ENCODE measurements at places on chromosomes 4 and X. TPM values are rescaled to one million over a fixed set of nuclear protein-coding genes. Genes with fewer than 3 reads are reported as not detected.

The PRR32 gene
- not detected for total RNA-seq

GRCh38 chr4:138757432-138757831 is 258.1 kb upstream of the NOCT start:
- no peak overlapping the region for H3K27ac ChIP-seq
- no peaks in the 10 kb centered on the region for H3K4me1 ChIP-seq
- no peak for DNase-seq
- H3K36me3 ChIP-seq, result no peaks in the 10 kb centered on the region
- H3K4me3 ChIP-seq, result no peak overlapping the region
- H3K27me3 ChIP-seq, result no peaks in the 10 kb centered on the region

- peaks cover 5% of the 10 kb centered on the region for H3K4me1 ChIP-seq
- no peaks in the 10 kb centered on the region for H3K27me3 ChIP-seq
- H3K4me3 ChIP-seq, result no peak overlapping the region
- DNase-seq, result no peak
Observed at GRCh38 chr4:80165855-80166254, 31.4 kb upstream of the PRDM8 start.

DNA sequence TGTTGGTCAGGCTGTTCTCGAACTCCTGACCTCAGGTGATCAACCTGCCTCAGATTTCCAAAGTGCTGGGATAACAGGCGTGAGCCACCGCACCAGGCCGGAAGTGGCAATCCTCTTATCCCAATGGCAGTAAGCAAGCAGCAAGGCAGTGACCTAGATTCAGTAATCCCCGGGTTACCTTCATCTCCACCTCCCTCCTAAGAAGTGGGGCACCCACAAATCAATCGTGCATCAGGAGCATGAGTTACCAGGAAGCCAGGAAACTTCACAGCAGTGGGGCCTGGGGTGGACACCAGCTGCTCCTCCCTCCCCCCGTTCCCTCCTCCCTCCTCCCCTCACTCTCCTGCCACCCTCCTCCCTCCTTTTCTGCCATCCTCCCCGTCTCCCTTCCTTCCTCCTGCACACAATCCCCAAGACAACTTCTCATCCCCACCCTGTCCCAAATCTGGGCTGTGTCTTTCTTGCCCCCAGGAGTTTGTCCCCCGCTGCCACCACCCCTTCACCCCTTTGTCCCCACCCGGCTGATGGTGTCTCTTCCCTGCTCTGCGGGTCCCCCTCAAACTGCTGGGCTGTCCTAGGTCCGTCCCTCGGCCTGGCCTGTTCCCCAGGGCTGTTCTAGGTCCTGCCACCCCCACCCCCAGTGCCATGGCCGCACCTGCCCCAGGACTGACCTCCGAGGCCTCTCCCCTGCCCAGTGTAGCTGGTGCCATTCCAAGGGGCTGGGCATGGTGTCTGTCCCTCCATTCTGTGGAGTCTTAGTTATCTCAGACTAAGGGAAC is 2.2 kb downstream of the PDE6B start:
- no peaks in the 10 kb centered on the region for H3K4me1 ChIP-seq
- no peaks in the 10 kb centered on the region for H3K36me3 ChIP-seq
- H3K27ac ChIP-seq, result no peak overlapping the region
- no peaks in the 10 kb centered on the region for H3K27me3 ChIP-seq
- DNase-seq, result no peak

DNA sequence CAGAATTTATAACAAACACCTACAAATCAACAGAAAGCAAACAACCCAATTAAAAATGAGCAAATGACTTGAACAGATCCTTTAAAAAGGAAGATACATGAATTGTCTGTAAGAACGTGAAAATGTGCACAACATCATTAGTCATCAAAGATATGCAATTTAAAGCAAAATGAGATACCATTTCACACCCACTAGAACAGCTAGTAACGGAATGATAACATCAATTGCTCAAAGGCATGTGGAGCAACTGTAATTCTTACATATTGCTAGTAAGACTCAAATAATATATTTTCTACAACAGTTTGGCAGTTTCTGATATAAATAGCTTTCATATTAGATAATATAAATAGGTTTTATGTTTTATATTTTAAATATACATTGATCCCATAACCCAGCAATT is 82.5 kb downstream of the LCORL start:
- H3K27ac ChIP-seq, result no peak overlapping the region
- no peak for DNase-seq
- H3K4me1 ChIP-seq, result no peaks in the 10 kb centered on the region
- H3K27me3 ChIP-seq, result no peaks in the 10 kb centered on the region
- no peaks in the 10 kb centered on the region for H3K36me3 ChIP-seq
- H3K4me3 ChIP-seq, result no peak overlapping the region

- no peaks in the 10 kb centered on the region for H3K36me3 ChIP-seq
- DNase-seq, result no peak
- H3K27me3 ChIP-seq, result no peaks in the 10 kb centered on the region
- no peaks in the 10 kb centered on the region for H3K4me1 ChIP-seq
- no peak overlapping the region for H3K4me3 ChIP-seq
Observed at GRCh38 chr4:169957785-169958184, 68.4 kb downstream of the MFAP3L start.

DNA sequence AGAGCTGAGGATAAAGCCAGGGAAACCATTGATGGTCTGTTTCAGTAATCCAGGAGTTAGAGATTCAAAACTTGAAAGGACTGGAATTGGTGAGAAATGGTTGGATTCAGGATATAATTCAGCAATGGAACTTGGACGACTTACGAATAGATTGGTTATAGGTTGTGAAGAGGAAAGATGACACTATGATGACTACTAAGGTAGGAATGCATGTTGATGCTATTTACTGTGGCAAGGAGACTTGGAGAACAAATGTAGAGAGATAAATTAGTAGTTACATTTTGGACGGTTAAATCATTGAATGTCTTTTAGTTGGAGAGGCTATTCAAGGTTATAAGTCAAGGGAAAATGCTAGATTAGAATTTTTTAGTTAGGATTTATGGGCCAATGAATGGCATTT is 365.4 kb upstream of the TECRL start:
- no peaks in the 10 kb centered on the region for H3K27me3 ChIP-seq
- no peak overlapping the region for H3K4me3 ChIP-seq
- H3K4me1 ChIP-seq, result no peaks in the 10 kb centered on the region

All from CD8-positive, alpha-beta memory T cell (primary cell).